Endothelial cell of coronary artery (primary cell): ENCODE measurements at places on chromosomes 1 and 21. TPM values are rescaled to one million over a fixed set of nuclear protein-coding genes. Genes with fewer than 3 reads are reported as not detected.

Gene TTC22
- not detected in 2 replicates for total RNA-seq

Gene OLFML2B
- 0.09 and 0.28 TPM in 2 replicates for total RNA-seq

Gene PTGS2
- 2.9 and 3.4 TPM in 2 replicates for total RNA-seq

Gene ETV3L
- total RNA-seq, result not detected in 2 replicates

Gene DNAJC6
- 2.2 and 2.4 TPM in 2 replicates for total RNA-seq

Gene HCRTR1
- total RNA-seq, result 0.28 and 0.54 TPM in 2 replicates

Gene PRAMEF14
- total RNA-seq, result not detected in 2 replicates

Gene S100A11
- 22.0 and 31.9 TPM in 2 replicates for total RNA-seq

Gene UTP11
- 33.4 and 43.2 TPM in 2 replicates for total RNA-seq

Gene PCP4
- not detected in 2 replicates for total RNA-seq

Gene TNFRSF1B
- 14.7 and 17.0 TPM in 2 replicates for total RNA-seq

Gene TCHH
- total RNA-seq, result under 0.01 TPM in 1 of 2 replicates, not detected in the other

Gene FOXJ3
- 15.1 and 21.5 TPM in 2 replicates for total RNA-seq

Gene FMO2
- 0.47 TPM in 1 of 2 replicates, not detected in the other for total RNA-seq

Gene AJAP1
- total RNA-seq, result not detected in 2 replicates

Gene LMOD1
- total RNA-seq, result 0.09 and 1.2 TPM in 2 replicates

Gene TNFRSF9
- total RNA-seq, result 0.27 and 0.75 TPM in 2 replicates

Gene TTC39A
- 0.81 and 0.85 TPM in 2 replicates for total RNA-seq

Gene S1PR1
- 146 and 164 TPM in 2 replicates for total RNA-seq

Gene SPATA45
- total RNA-seq, result not detected in 2 replicates

Gene S100A16
- 328 and 379 TPM in 2 replicates for total RNA-seq

Gene EXTL1
- total RNA-seq, result not detected in 2 replicates

Gene CYP4Z1
- not detected in 2 replicates for total RNA-seq

Gene RNF186
- not detected in 2 replicates for total RNA-seq

Gene BSND
- total RNA-seq, result not detected in 2 replicates

Gene CXADR
- 14.4 and 14.7 TPM in 2 replicates for total RNA-seq

Gene ROR1
- total RNA-seq, result 3.1 and 17.1 TPM in 2 replicates

Gene FMO5
- total RNA-seq, result 0.45 and 0.47 TPM in 2 replicates

Gene AADACL4
- total RNA-seq, result not detected in 2 replicates

Gene HES2
- total RNA-seq, result 14.2 and 26.6 TPM in 2 replicates

Gene NBPF26
- total RNA-seq, result 6.4 and 17.4 TPM in 2 replicates

Gene SH3BGR
- total RNA-seq, result 0.36 and 0.75 TPM in 2 replicates

Gene PROX1
- total RNA-seq, result 0.56 and 3.1 TPM in 2 replicates

Gene INSRR
- not detected in 2 replicates for total RNA-seq

Gene TSTD1
- 8.9 and 22.9 TPM in 2 replicates for total RNA-seq

Gene ZBTB48
- 12.7 and 14.7 TPM in 2 replicates for total RNA-seq

Gene HSD11B1
- total RNA-seq, result 2.7 TPM in 1 of 2 replicates, not detected in the other
